ENCODE measurements at places on chromosomes 1 and 21.
A peak's percentile ranks its signal among the peaks of the same experiment; 100 is the strongest.

DNA sequence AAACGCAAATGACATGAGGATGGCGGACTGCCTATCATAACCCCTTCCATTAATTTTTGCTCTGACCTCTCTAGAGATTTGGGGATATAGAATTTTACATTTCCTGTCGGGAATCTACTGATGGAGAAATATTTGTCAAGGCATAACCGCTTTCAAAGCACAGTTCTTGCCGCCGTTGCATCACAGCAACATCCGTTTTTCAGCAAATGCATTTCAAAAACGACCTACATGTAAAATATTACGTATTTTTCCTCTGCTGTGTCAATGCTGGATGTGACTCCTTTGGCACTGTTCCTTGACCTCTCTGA, 4.9 kb downstream of the MIER1 start:
- no peak for DNase-seq

DNA sequence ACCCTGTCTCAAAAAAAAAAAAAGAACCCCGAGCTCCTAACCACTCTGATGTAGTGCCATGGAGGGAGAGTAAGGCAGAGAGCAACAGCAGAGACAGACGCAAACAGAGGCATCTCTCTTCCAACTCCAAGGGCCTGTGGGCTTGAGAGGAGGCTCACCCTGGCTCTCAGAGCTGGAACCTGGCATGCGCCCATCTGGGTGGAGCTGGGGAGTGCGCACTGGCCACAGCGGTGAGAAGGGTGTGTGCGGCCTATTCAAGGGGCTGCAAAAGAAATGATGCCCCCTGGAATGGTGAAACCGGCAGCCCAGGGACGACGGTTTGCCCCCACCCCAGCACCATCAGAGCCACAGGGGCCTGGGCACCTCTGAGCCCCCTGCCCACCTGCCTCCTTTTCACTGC, 17.6 kb downstream of the COL8A2 start:
- no peak for DNase-seq

GRCh38 chr1:94953746-94954145, 26.8 kb upstream of the CNN3 start:
- no peak for DNase-seq

GRCh38 chr1:44721485-44722361, 9.2 kb downstream of the RNU5D-1 start:
- peak; percentile 98 for DNase-seq

- no peak for DNase-seq
These were observed 59.2 kb downstream of the NPHP4 start for GRCh38 chr1:5933050-5933449.

- no peak for DNase-seq
These were observed 316.9 kb upstream of the VAMP3 start for GRCh38 chr1:7454052-7454815.

DNA sequence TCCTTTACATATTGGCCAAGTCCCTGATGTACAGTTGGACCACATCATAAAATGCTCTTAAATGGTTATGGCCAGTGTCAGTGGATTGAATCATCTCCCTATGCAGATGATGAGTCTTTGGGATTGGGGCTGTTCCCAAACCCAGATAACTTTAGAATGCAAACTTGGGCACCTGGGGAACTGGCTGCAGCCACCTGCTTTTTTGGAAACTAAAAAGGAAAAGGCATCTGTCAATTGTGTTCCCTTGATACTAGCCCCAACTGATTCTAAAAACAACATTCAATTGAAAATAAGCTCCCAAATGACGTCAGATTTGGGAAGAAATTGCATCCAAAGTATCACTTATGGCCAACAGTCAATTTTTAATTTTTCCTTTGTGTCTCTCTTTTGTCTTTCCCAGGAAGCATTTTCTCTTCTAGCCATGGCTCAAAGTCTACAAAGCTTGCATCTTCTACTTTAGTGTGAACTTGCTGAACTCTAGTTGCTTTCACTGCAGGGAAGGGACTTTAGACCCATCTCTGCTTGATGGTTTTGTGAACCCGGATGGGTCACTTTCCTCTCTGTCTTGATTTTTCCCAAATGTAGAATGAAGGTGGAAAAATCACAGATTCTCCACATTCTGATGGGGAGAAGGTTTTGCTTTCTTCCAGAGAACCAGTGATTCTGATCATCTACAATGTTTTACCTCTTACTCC, 402.3 kb upstream of the USP24 start:
- DNase-seq, result no peak

GRCh38 chr1:209983953-209984352, 45.9 kb downstream of the SYT14 start:
- no peak for DNase-seq
